ENCODE measurements at places on chromosomes 4 and X.

- DNase-seq = no peak
These were observed 49.2 kb upstream of the PRSS48 start for GRCh38 chr4:151227731-151228130.

- no peak for DNase-seq
These were observed 63.4 kb downstream of the GPR50 start for GRCh38 chrX:151239751-151240150.

DNA sequence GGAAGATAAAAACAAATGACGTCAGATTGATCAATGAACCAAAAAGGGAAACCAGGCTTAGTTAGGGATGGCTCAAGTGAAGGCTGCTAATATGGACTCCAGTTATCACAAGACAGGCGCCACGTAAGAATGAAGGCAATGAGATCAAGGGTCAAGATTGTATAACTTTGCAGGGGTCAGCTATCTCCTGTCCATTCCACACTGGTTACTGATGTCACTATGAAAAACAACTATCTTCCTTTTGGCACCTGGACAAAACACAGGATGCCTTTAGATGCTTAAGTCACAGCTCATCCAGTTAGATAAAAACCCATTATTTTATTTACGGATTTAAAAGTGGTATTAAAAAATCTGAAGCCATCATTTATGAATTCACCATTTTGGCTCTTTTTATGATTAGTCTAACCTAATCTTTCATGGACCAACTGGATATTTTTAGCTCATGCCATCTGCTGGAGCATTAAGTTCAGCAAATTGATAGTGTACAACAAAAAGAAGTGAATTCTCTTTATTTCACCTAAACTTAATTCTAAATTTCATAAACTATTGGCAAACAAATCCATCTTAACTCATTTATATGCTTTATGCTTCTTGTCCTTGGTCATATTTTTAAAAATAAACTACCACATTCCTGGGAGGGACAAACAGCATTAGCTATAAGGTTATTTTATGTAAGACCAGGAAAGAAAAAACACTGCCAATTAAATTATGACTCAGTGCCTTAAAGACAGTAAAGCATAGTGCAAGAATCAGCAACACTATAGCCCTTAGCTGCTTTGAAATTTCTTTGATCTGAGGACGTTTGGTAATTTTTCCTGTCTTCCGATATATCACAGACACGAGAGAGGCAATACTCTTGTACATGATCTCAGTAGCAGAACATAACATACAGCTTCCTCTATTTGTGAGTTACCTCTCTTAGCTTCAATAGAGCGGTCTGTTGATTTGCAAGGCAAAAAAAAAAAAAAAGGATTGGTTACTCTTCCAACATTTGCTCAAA is 27.0 kb downstream of the DHX15 start:
- DNase-seq = no peak

GRCh38 chr4:2925931-2926860 is 37.0 kb downstream of the NOP14 start:
- DNase-seq = no peak

GRCh38 chr4:119313237-119313636 is 8.7 kb downstream of the FABP2 start:
- DNase-seq = no peak

GRCh38 chr4:37540486-37540885 is 145.7 kb downstream of the RELL1 start:
- no peak for DNase-seq

DNA sequence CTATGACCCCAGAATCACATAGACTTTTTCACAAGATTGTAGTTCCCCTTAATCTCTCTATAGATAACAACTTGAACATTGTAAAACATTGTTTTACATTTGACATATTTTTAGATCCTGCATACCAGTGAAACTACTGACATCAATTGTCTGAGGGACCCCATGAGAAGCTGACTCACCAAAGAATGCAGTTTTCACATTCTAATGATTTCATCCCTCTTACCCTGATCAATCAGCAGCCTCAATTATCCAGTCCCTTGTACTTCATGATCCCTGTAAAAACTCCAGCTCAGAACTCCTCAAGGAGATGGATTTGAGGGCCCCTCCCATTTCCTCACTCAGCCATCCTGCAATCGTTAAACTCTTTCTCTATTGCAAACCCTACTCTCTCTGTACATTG is 411.0 kb upstream of the NDST3 start:
- no peak for DNase-seq

DNA sequence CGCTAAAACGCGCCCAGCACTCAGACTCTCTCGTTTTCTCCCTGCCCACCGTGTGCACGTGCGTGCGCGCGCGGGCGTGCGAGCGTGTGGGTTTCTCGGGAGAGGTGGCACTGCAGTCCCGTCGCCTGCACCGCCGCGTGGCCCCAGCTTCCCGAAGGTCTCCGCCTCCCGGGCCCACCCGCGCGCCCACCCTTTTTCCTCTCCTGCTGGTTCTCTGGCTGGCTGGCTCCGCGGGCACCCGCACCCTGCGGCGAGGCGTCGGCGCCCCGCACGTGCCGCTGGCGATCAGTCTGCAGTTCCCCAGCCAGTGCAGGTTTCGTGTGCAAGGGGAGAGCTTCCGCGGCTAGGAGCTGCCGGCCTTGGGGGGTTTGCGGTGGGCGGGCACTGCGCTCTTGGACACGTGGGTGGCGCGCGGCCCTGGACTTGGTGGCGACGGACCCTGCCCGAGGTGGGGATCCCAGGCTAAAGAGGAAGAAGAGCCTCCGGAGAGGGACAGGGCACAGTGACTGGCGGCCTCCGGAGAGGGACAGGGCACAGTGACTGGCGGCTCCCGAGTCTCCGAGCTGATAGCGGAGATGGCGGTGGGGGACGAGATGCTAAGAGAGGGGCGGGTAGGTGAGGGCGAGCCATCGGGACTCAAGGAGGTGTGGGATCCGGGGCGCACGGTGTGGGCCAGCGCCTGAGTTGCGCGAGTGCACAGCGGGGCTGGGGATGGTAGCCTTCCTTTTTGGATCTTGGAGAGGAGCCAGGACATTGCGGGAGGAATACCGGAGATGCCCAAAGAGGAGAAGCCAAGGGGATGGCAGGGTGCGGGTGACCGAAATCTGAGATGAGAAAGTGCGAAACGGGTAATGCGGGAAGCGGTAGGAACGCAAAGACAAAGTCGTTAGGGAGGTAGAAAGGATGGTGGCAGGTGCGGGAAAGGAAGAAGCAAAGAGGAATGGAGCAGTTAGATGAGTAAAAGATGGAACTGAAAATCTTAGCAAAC is at the start of gene FAM184B:
Gene FAM184B, minus strand, starts transcription at position 322 of the 988 bp plus-strand sequence. CDS start 322 bp downstream, outside the sequence.
- DNase-seq = no peak

GRCh38 chr4:101357751-101358150 is 10.4 kb upstream of the PPP3CA start:
- DNase-seq = no peak

DNA sequence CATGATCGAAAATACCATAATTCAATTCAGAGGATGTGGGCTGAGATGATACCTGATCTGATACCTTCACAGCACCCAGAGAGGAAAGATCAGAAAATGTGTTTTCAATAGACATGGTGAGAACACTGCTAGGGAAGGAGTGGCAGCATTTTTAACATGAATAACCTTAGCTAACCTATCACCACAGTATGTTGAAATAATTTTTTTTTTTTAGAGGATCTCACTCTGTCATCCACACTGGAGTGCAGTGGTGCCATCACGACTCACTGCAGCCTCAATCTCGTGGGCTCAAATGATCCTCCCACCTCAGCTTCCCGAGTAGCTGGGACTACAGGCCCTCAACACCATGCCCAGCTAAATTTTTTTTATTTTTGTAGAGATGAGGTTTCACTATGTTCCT is 90.5 kb upstream of the RAPGEF2 start:
- no peak for DNase-seq

DNA sequence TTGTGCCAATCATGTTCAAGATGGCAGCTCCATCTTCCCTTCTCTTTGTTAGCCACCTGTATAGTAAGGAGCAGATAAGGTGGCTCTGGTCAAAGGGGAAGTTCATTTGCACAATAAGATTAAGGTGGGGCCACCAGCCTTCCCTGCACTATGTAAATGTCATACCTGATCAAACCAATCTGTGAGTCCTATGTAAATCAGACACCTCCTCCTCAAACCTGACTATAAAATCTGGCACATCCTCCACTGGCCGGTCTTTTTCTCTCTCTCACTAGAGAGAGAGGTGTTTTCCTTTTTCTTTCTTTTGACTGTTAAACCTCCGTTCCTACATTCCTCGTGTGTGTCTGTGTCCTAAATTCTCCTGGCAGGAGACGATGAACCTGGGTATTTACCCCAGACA is 572.5 kb upstream of the AADAT start:
- no peak for DNase-seq

- no peak for DNase-seq
These were observed 5.5 kb upstream of the SCRG1 start for GRCh38 chr4:173404296-173404865.

- DNase-seq = no peak
These were observed 8.2 kb downstream of the ARHGAP4 start for GRCh38 chrX:153917869-153918268.

DNA sequence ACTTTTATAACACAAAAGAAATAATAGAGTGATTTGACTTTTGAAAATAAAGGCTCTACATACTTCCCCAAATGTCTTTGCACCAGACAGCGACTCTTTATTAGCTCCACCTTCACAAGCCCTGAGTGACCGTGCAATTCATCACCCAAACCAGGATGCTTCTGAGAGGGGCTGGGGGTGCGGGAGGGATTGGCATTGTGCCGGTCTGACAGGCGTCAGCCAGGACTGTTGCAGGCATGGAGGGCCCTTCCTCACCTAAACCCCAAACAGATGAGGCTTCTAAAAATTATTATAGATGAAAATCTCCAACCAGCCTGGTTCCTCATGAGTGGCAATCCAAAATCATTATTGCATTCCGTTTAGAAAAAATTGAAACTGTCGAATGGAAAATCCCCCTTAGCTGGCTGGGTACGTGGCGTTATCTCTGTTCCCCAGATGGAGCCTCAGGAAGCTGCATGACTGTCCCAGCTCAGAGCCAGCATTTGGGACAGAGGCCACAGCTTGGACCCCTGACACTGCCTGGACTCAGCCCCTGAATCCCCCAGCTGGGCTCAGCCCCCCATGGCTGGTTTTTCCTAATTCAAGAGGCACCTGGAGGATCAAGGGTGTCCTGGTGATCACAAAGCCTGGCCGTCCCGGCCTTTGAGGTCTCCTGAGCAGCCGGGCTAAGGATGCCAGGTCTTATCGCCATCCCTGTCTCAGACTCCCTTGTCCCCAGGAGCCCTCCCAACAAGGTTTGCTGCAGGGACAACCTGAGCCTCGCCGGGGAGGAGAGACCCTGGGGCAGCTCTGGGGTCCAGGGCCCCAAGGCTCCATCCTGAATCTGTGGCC is 60.4 kb downstream of the SORCS2 start:
- DNase-seq = no peak

DNA sequence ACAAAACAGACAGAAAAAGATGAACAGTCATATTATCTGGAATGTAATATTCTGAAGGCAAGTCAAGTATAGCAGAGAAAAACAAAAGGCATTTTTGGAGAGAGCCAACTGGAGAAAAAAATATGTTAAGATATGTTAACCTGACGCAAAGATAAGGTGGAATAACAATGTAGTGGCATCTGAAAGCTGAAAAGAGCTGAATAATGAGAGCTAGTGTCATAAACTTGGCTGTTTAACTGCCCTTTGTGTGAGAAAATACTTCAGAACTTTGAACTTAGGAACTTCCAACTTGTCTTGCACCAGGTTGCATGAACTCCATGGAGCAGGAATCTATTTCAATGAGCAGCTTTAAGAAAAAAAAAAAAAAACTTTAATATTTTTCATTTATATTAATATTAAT is 32.9 kb downstream of the RAB33A start:
- no peak for DNase-seq

- DNase-seq = no peak
These were observed 1048.6 kb downstream of the PCDH7 start for GRCh38 chr4:31768756-31769155.

DNA sequence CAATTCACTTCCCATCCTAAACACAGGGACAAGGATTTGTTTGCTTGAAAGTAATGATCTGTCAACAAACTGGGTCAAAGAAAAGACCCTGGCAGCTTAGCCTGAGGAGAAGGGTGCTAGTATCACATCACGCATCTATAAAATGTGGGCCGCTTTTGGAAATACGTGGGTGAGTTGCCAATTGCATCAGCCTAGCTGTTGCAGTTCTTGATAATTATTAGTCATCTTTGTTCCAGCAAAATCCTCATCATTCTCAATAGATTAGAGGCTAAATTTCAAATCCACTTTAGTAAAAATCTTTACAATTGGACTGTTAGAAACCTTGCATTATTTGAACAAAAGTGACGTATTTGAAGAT is 33.6 kb upstream of the TAPT1 start:
- DNase-seq = no peak

DNA sequence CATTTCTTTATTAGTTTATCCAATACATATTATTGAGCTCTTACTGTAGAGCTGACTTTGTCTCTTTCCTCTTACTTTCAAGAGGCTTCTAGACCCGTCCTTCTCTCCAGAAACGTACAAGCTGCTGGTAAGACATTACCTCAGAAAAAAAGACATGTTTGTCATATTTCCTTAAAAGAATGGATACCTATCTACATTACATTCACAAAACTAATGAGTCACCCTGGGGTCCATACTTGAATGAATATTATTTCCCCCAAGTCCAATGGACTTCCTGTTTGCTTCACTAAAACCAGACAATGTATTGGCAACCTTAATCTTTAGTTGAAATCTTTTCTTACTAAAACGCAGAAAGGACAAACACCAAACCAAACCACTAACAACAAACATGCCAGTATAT is 176.5 kb upstream of the CLNK start:
- DNase-seq = no peak

DNA sequence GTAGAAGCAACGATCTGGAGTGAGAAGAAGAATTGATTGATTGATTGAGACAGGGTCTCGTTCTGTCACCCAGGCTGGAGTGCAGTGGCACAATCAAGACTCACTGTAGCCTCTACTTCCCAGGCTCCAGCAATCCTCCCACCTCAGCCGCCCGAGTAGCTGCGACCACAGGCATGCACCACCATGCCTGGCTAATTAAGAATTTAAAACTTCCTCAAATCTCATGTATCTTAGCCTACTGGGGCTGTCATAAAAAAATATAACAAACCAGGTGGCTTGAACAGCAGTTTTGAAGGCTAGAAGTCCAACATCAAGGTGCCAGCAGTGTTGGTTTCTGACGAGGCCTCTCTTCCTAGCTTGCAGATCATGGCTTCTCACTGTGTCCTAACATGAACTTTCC is 18.3 kb upstream of the TBC1D9 start:
- DNase-seq = no peak

DNA sequence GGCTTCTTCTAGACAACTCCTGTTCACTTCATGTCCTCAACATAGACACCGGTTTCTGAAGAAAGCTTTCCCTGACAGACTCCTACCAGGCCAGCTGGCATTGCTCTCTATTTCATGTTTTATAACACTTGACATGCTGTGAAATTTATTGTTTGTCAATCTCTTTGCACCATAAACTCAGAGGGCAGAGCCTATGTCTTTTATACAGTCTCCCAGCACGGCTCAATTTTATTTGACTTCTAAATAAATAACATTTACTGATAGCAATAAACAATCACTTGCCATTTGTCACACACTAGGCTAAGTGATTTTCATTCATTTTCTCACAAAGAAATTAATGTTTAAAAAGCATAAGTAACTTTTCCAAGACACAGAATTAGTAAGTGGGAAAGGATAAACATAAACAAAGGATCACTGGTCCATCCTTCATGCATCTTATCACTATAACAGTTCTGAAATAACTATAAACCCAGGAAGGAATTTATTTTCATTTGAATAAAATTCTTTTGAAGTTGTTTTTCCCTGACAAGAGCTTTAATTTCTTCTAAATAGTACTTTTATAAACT is 577.6 kb downstream of the TECRL start:
- no peak for DNase-seq

All from KG1 (cell line).